ENCODE measurements at places on chromosomes 2 and 18.

GRCh38 chr18:53944721-53945120 lies 279.7 kb downstream of the MBD2 start:
- DNase-seq: no peak

DNA sequence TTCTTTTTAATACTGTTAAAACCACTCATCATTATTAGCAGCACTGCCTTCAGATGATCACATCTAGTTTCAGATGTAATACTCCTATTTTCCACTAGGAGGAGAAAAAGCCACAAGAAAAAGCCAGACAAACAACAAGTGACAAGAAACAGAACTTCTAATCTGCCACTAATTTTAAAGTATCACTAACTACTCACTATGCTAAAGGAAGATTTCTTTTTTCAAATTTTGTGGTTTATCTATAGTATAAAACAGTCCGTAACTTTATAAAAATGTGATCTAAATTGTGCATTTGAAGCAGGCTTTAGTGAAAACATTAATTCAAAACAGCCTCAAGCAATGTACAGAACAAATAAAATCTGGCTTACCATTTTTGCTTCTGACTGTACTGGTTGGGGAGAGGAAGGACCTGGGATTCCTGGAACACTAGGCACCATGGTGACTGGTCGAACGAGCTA lies 56.8 kb downstream of the ATF2 start:
- no peak for DNase-seq

GRCh38 chr2:210132239-210132638 lies 39.0 kb downstream of the KANSL1L start:
- DNase-seq: no peak

- no peak for DNase-seq
Measured at GRCh38 chr2:38121481-38121880, 45.5 kb upstream of the CYP1B1 start.

GRCh38 chr18:59026831-59027410 lies 112.8 kb upstream of the SEC11C start:
- DNase-seq: no peak

- no peak for DNase-seq
Measured at GRCh38 chr2:141468761-141469160, 662.1 kb downstream of the LRP1B start.

GRCh38 chr2:43220229-43220751 lies 6.1 kb downstream of the ZFP36L2 start:
- no peak for DNase-seq

GRCh38 chr2:1091895-1092585 lies 141.4 kb downstream of the SNTG2 start:
- no peak for DNase-seq

DNA sequence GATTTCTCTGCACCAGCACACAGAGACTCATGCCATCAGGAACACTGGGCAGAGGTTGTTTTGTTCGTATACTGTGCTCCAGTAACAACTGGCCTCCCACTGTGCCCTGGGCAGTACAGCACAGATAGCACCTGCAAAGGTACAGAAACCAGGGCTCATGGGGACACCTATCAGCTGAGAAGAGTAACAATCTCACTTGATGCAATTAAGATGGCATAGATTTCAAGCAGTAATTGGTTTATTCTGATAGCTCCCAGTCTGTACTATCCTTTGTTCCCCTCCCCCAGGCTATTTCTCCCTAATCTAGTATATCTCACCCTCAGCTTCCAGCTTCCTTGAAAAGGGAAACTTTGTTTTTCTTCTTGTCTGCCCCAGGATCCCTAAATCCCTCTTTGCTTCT lies 343.9 kb upstream of the MMADHC start:
- no peak for DNase-seq

DNA sequence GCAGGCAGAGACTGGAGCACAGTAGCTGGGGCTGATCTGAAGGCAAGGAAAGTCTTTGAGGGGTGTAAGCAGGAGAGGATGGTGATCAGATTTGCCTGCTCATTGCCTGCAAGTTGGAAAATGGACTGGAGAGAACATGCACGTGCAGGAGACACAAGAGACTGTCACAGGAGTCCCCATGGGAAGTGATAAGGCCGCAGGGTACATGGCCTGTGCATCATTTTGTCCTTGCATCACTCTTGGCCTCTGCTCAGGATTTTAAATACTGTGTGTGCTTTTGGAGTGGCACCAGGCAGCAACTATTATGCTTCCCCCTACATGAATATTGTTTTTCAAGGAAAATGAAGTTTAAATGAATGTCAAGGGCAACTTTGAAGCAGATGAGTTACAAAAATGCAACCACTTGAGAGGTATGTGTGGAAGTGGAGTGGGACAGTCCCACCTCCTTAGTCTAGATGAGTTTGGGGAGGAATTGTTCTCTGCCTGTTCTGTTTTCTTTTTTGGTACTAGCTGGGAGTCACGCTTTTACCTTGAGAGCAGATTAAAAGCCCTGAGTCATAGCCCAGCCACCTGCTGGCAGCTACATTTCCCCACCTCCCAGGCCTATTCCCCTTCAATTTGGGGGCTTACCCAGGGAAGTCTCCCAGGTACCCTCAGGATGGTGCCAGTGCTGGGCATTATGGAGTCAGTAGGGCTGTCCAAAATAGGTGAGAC lies 19.3 kb downstream of the MAPK4 start:
- no peak for DNase-seq

DNA sequence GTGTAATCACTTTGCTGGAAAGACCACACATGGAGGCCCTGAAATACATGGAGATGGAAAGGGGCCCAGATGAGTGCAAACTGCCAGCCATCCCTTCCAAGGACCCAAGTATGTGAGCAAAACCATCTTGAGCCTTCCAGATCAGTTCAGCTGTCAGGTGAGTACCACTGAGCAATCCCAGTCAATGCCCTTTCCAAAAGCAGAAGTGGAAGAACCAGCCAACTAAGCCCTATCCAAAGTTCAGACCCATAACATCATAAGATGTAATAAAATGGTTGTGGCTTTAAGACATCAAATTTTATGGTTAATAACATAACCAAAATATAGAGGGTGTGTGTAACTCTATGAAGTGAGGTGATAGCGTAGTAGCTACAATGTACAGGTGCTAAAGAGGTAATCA lies 88.5 kb downstream of the NXPH2 start:
- no peak for DNase-seq

- DNase-seq: peak; percentile 50
Measured at GRCh38 chr2:47767880-47768609, 14.9 kb upstream of the MSH6 start.

DNA sequence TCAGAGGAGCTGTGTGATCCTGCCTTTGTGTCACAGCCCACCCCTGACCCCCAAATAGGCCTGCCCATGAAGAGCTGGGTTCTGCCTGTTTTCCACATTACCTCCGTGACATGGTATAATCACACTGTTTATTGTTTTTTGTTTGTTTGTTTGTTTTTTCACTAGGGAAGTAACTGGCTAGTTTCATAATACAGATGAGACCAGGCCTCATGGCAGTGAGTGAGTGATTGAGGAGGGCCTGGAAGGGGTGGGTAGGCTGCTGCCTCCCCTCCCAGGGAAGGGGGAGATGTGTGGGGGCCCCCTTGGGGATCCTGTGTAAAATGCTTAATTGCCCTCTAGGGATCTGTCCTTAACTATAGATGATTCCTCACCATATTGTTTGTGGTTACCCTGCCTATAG lies 190.5 kb downstream of the LDLRAD4 start:
- no peak for DNase-seq

DNA sequence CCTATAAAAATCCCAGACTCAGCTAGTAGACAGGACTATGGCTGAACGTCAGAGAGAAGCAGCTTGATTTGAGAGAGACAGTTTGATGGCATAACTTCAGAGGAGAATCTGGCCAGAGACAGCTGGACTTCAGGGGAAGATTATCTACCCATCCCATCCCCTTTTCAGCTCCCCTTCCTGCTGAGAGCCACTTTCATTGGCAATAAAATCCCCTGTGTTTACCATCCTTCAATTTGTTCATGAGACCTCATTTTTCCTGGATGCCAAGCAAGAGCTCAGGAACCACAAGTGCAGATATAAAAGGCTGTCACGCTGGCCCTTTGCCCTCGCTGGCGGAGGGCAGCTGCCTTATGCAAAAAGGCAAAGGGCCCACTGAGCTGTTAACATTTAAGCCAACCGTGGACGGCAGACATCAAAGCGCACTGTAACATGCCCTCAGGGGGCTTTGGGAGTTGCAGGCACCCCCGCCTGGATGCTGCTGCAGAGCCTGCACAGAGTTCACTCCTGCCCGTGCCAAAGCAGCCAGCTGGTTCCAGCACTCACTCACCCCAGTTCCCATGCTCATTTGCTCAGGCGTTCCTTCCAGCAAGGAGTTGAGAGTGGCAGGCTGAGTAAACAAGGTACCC lies 164.3 kb upstream of the PGAP1 start:
- no peak for DNase-seq

DNA sequence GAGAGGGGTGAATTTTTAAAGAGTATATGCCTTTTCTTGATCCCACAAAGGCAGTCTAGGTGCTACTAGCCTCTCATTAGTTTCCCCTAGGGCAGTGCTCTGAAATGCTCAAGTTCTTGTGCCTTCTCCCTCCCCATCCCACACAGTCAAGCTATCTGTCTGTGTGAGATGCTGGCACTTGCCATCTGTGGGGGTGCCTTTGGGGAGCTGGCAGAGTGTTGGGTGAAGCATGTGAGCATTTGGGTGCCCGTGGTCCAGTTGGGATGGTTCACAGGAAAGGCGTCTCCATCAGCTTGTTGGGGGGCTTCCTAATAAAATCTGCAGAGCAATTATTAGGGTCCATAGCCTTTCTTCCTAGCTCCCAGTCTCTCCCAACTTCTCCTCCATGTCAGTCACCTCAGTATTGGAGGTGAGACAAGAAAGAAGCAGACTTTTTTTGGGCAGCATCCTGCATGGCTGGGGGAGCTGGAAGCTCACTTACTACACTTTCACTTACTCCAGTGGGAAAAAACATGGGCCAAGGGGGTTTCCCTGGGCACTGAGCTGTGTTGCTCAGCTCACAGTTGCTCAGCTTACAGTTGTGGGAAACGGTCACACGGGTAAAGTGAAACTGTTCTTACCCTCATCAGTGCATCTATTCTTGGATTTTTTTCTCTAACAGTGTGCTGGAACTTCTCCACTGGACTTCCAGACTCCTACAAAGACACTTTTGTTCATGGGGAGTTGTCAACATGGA lies 29.3 kb downstream of the COLEC11 start:
- DNase-seq: no peak

GRCh38 chr2:23660237-23660636 lies 266.7 kb downstream of the ATAD2B start:
- no peak for DNase-seq

DNA sequence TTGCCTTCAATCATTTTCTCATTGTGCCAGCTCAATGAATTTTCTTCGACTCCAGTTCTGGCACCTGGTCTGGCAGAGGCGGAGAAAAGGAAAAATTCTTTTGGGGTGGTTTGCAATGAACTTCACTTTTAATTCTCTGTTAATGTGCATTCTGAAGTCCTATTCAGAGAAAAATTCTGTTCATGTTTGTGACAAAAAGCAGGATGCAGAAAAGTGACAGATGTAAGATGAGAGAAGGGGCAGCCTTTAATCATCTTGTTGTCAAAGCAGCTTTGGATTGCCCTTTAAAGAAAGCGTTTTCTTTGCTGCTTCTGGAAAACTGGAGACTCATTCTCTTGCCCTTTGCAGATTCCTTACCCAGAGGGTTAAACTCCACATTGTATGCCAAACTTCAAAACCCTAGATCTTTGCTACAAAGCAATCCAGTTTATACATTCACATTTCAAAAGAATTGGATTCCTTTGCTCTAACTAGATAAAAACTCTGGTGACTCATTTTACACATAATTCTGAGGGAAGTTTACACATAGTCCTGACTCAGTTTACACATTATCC lies 94.6 kb upstream of the CAVIN2 start:
- DNase-seq: no peak

DNA sequence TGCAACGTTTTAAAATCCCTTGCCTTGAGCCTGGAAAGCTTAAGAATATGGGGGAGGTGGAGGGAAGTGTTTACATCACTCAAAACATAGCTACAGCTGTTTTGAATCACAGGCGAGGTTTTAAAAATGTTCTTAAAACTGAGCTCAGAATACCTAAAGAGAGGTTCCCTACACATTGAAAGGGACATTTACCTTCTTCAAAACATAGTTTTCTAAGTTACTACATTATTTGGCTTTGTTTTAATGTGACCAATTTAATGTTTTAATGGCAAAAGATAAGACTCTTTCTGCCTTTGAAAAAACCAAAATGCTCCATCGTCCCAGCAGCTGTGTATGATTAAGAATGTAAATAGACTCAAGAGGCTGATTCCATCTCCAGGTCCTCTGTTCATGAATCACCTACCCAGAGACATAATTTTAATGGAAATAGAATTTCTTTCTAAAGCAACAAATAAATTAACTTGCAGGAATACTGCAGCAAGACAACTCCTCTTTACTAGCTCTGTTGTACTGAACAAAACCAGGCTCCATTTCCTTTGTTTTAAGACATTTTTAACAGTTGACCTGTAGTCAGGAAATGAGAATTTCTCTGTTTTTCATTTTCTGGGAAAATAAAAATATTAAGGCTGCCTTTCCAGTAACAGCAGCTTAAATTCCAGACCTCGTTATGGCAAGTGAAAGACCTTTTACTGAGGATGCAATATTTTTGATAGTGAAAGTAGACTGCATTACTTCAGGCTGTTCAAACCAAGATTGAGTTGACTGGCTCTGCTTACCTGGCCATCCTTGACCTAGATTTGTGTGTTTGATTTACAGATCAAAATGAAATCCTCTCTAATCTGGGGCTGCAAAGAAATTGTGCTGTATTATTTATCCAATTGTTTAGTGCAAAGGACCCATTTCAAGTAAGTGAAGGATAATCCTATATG lies 33.7 kb upstream of the WDR75 start:
- DNase-seq: no peak

DNA sequence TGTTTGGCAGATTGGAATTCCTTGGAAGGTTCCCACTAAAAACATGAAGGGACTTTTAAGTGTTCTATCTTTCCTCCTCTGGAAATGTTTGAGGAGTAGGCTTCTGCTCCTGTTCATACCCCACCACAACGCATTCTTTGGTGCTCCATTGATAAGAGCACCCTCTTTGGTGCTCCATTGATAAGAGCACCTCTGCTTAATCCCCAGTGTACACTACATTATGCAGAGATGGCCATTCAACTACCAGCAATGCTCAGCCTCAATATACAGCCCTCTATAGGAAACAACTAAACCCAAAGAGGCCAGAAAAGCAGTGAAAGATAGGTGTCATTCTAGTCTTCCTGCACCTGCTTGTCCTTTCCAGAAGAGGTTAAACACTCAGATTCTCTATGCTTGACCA lies 1.8 kb upstream of the CHAC2 start:
- DNase-seq: no peak

GRCh38 chr2:219733746-219734145 lies 106.3 kb downstream of the SLC4A3 start:
- no peak for DNase-seq

GRCh38 chr2:239024226-239024625 lies 176.3 kb downstream of the TWIST2 start:
- no peak for DNase-seq

GRCh38 chr18:56639104-56639381 lies 651 bp upstream of the TXNL1 start:
- DNase-seq: no peak
